ENCODE measurements at places on chromosomes 3 and 15.

DNA sequence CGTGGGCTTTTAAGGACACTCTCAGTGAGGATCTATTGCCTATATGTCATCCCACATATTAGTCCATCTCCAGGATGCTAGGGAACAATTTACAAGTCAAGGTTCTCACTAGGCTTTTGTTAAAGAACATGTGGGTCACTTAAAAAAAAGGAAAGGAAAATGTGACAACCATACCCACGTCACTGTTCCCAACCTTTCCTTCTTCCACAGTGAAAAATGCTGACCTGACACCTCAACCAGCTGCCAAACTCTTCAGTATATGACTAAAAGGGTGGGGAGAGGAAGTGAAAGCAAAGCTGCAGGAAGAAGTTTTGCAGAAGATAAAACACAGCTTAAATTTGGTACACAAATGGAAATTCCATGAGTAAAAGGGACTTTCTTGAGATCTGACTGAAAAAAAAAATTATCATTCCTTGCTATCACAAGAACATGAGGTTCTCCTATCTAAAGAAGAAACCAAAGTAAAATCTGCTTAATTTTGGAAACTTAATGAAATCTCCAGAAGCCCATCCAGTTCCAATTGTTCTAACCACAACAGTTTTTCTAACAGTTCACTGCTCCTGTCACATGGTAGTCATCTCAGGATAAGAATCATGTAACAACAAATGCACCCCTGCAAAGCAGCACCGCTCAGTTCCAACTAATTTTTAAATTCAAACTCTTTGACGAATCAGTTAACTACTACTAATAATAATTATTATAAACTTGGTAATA is 117.0 kb upstream of the TSPAN3 start:
- peak; percentile 91 for DNase-seq

DNA sequence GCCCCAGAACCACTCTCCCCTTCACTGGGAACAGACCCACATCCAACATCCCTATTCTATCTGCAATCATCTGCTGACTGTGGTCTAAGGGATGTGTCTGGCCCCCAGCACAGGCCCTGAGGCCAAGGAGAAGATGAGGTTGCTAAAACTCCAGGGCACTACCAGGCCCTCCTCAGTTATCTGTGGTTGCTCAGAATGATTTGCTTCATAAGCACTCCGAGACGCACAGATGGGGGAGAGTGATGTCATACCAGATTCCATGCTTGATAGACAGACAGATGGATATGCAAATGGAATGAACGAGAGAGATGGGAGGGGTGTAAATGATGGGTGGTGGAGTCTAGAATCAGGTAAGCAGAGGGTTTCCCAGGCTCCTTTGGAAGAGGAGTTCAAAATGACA is 57.8 kb downstream of the CEMIP start:
- DNase-seq: no peak

DNA sequence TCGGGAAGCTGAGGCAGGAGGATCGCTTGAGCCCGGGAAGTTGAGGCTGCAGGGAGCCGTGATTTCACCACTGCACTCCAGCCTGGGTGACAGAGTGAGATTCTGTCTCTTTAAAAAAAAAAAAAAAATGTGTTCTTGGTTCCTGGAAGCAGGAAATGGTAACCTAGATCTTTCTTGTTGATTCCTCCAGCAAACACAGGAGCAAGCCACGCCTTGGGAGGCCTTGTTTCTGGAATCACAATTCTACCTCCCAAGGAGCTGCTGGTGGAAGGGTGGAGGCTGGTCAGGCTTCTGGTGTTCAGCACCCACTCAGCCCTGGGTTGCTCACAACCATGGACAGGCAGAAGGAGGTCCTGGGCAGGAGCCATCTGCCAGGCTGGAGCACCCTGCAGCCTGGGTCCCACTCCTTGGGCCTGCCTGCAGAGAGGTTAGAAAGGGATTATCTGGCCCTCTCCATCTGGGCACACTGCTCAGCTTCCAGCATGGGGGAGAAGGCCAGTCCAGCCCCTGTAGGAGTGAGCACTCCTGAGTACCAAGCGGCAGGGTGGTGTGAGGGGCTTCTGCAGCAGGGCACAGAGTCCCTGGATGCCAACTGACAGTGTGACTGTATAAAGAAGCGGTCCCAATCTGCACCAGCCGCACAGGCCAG is 65.6 kb downstream of the ABTB1 start:
- DNase-seq: no peak

GRCh38 chr15:89972085-89972484 is 29.0 kb upstream of the ZNF710 start:
- no peak for DNase-seq

- no peak for DNase-seq
These were observed 306.8 kb upstream of the STT3B start for GRCh38 chr3:31225923-31226322.

DNA sequence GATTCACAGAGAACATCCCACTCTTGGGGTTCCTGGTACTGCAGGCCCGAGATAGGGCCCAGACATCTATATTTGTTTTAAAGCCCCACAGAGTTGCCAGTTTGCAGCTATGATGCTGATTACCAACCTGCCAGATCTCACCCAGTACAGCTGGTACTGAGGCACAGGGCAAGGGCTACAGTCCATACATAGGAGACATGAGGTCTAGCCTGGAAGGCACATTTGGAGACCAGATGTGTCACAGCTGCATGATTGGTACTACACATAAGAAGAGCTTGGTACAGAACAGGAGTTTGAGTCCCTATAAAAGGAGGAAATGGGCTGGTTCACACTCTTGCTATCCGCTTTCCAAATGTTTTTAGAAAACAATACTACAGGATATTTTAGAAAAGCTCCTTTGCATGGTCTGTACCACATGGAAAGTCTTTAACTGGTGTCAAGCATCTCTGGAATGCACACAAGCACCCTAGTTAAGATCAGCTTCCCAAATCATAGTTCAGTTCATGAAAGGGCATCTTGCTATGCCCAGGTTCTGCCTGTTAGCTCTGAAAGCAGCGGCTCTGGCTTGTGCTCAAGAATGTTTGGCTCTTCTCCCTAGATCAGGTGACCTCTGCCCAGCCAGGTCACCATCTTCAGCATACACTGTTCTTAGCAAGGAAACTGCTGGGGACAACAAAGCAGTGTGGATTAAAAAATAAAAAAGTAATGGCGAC is 20.6 kb downstream of the MTMR14 start:
- DNase-seq: no peak

DNA sequence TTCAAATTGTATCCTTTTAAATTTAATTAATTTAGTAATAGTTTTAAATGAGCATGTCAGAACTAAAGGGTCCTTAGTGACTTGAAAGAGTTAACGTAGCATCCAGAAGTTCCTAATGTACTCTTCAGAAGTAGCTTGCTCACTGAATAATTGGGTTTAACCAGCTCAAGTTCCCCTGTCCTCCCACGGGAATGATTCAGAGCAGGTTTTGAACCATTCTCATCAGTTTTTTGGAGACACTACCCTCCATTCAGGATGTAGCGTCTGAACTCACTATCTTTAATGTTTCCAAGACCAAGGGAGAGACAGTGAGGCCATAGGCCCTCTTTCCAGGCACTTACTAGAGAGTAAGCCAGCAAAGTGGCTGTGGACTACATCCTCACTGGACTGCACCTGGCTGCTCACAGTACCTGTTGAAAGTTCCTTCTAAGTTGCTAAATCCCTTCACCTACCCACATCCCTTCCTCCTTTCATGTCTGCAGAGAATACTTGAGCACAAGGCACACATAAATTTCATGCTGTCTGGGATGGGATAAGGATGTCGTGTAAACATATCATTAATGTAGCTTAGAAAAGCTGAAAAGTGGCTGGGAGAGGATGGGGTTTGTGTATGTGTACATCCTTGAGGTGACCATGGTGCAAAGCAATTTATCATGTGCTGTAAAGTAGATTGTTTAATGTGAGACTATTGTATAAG is 146.3 kb downstream of the PLCL2 start:
- no peak for DNase-seq

DNA sequence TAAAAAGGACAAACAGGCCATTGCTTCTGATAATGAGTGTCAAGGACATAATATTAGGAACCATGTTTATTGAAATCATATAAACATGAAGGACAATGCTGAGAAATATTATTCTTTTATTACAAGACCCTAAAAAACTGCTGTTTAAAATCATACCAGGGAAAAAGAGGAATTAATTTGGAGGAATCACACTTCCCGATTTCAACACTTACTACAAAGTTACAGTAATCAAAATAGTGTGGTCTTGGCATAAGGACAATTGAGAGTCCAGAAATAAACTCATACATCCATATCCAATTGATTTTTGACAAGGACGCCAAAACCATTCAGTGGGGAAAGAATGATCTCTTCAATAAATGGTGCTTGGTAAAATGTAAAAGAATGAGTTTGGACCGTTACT is 13.0 kb downstream of the CYP1A1 start:
- no peak for DNase-seq

DNA sequence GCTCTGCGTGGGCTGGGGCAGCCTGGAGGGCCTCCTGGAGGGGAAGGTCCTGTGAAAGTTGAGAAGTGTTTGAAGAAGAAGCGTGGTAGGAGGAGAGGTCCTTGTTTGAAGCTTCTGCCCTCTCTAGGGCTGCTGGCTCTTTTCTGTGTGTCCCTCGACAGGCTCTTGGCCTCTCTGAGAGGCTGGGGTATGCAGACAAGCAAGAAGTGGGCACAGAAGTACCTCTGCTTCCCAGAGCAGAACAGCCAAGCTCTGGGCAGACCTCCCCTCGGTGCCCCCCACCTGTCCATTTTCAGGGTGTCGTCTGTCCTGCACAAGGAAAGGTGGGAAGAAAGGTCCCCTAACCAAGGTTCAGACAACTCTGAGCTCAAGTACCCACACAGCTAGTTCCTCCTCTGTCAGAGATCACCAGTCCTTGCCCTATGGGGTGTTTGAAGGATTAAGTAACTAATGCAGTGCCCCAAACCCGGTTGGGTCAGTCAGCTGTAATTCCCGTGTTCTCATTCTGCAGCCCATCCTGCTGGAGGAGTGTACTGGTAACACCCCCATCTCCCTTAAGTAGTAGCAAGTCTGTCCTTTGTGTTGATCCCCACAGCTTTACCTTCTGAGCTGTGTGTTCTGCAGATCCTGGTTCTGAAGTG is 6.3 kb downstream of the CSK start:
- no peak for DNase-seq

DNA sequence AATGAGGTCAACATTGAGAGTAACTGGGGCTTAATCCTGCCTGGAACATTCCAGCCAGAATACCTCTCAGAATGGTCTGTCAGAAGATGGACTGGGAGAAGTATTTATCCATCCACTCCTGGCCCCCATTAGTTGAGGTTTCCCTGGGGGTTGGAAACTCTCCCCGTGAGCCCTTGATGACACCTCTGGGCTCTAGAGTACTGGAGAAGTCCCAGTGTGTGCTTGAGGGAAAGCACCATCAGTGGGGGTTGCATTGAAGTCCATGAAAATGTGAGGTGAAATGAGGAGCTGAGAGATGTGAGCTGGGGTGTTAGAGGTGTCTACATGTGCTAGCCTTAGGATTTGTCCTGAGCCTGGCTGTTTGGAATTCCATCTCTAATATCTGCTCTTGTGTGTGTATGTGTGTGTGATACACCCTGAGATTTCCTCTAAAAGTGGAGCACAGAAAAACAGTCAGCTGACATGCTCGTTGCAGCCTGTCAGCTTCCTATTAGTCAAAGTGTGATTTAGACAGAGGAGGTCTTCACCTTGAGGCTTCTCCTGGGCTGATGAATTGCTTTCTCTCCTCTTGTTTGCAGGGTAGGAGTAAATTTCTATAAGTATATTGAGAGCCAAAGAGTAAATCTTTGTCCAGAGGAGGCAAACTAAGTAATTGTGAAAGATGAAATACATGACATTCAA is 67.6 kb downstream of the NR1D2 start:
- no peak for DNase-seq

- no peak for DNase-seq
These were observed 63.1 kb downstream of the DAPK2 start for GRCh38 chr15:63983061-63983711.

DNA sequence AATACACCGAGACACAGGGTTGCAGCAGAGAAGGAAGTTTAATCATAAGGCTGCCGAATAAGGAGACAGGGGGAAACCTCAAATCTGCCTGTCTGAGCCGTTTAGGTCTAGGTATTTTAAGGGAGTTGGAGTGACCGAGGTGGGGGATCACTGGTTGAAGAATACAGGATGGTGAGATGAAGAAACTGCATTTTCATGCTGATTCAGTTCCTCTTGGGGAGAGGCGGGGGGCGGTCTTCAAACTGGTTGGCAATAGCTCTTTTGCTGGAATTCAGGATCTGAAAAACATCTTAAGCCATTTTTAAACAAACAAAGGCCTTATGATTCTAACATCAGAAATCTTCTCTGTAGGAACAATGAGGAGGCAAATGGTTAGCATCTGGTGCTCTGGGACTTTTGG is 699.5 kb upstream of the CFAP20DC start:
- DNase-seq: no peak

- DNase-seq: no peak
These were observed 809 bp downstream of the NDUFAF3 start for GRCh38 chr3:49022688-49023171.

DNA sequence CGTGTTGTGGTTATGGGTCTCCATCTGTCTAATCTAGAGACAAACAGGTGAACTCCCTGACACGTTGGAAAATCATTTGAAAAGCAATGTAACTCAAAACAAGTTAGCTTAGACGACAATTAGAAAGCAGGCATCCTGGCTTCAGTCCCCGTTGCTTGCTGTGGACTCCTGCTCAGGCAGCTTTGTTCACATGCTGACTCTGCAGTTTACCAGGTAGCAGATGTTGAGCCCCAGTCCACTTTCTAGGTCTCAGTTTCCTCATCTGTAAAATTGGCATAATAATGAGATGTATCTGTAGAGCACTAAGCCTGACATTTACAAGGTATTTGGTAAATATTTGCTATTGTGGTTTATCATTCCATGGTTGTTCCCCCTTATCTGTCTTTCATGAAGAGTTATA is 327.2 kb upstream of the CHRM5 start:
- DNase-seq: no peak

DNA sequence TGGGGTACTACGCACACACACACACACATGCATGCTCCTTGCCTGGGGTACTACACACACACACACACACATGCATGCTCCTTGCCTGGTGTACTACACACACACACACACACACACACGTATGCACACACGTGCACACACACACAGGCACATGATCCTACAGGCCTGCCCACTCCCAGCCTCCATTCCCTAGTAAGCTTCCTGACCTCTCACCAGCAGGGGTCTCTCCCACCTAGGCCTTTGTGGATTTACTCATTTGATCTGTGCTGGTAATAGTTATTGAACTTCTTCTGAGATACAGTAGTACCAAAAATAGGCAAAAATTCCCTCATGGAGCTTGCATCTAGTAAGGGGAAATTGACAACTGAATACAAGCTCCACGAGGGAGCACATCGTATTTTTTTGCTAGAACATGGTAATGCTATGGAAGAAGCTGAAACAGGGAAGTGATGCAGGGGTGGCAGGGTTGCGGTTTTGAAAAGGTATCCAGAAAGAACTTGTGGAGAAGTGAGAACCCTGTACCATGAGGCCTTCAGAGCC is 19.1 kb downstream of the TTC21A start:
- no peak for DNase-seq

DNA sequence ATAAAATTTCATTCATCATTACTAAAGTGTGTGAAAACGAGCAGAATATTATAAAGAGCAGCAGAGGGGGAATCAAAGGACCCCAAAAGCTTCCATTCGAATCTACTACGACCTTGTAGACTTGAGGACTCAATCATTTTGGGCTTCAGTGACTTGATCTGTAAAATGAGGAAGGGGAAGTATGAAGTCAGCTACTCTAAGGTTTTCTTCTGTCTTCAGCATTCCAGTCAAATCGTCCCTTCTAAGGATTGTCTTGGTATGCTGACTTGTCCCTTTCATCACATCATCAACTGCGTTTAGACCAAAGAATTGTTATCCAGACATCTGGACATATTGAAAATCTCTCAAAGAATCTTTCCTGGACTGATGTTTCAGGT is 44.8 kb downstream of the PLD1 start:
- no peak for DNase-seq

GRCh38 chr3:122004107-122004506 is 17.9 kb downstream of the ILDR1 start:
- no peak for DNase-seq
